ENCODE measurements at places on chromosomes 1 and 21. TPM values are rescaled to one million over a fixed set of nuclear protein-coding genes. Genes with fewer than 3 reads are reported as not detected.

The IVNS1ABP gene
- total RNA-seq: 63.5 TPM

DNA sequence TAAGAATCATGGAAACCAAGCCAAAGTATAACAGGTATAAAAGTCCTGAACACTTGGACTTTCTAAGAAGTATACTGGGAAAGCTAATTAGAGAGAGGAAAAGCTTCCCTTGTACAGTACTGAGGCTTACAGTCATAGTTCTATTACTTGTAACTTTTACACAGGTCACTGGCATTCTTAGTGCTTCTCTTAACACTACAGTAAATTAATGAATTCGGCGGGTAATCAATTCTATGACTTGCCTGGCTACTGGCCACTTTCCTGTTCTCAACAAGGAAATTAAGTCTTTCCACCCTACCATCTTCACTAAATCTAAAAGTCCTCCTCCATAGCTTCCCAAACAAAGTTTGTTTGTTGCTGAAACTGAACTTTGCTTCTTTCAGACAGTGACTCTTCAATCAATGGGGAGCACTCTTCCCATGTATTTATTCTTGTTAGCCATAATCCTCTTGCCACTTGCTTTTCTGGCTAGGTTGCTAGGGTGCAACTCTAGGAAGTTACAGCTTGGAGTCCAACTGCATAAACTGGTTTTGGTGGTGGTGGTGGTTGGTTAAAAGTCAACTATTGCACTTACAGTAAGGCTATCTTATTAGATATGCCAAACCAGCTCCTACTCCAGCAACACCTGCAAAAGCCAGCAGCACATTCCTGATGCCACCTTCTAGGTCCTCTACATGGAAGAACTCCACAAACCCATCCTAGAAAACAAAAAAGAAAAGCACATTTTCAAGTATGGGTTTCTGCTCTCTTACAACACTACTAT, 2.4 kb downstream of the MCL1 start:
- no peak for DNase-seq

DNA sequence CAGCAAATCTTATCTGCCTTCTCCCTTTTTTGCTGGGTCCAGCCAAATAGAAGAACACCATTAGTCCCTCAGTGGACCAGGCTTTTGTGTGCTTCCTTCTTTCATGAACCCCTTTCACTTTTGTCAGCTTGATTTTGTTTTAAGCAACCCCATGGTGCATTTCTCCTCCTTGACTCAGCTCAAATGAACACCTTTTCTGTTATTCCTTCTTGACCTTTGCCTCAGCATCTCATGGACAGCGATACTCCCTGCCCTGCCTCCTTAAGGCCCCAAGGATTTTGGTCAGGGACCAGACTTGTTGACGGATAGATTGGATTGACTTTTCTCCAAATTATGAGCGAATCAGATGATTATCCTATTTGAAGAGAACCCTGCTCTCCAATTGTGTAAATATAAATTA, 356.6 kb upstream of the USP24 start:
- DNase-seq: no peak

DNA sequence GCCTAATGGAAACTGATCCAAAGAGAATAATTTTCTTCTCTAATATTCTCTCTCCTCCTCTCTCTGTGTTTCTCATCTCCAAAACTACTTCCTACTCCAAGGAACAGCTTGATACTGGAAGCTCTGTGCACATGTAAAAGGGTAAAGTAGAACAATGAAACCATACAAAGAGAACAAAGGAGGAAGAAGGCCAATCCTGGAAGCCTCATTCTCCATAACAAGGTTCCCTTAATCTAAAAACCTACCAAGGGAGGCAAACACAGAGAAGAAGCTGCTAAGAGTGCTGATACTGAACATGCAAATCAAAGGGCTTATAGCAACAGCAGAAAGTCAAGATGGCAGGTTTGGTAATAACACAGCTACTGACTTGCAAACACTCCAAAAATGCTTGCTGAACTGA, 44.4 kb downstream of the SIPA1L2 start:
- DNase-seq: no peak

- DNase-seq: no peak
Measured at GRCh38 chr1:221356693-221357092, 385.2 kb downstream of the DUSP10 start.

- DNase-seq: no peak
Measured at GRCh38 chr1:36622741-36623648, 140.3 kb upstream of the CSF3R start.

DNA sequence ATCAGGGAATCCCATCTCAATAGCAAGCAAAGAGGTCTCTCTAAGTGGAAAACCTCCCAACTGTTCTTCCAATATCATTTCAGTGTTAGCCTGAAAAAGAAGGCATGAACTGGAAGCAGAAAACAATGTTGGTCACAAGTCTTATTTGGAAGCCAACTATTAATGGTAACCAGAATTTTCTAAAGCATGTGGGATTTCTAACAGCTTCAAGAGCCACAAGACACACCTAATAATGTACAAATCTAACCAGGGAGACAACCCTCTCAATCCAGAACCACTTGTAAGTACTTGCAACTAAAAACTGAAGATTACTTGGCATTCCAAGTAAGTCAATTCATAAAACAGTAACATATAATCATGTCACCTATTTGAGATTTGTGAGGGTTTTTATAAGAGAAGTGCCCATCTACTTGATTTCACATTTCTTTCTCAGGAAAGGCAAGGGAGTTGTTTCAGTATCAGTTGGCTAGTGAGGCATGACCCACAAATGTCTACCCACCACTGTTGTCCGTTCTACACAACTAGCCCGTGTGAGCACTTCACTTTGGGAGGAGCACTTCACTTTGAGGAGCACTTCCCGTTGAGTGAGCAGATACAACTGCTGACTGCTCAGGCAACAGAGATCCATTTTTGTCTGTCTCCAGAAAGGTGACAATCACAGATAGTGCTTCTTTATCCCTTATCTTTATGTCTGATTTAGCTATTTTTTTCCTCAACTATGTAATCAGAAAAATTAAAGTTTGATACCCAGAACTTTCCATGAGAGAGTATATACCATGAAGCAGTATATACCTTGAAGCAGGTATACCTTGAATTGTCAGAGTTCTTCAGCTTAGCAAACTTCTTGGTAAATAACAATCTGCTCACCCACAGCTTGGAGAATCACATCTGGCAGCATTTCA, 11.1 kb downstream of the STX6 start:
- no peak for DNase-seq

GRCh38 chr1:5917281-5917590, 75.0 kb downstream of the NPHP4 start:
- no peak for DNase-seq

The RSPO1 gene
- total RNA-seq: not detected

DNA sequence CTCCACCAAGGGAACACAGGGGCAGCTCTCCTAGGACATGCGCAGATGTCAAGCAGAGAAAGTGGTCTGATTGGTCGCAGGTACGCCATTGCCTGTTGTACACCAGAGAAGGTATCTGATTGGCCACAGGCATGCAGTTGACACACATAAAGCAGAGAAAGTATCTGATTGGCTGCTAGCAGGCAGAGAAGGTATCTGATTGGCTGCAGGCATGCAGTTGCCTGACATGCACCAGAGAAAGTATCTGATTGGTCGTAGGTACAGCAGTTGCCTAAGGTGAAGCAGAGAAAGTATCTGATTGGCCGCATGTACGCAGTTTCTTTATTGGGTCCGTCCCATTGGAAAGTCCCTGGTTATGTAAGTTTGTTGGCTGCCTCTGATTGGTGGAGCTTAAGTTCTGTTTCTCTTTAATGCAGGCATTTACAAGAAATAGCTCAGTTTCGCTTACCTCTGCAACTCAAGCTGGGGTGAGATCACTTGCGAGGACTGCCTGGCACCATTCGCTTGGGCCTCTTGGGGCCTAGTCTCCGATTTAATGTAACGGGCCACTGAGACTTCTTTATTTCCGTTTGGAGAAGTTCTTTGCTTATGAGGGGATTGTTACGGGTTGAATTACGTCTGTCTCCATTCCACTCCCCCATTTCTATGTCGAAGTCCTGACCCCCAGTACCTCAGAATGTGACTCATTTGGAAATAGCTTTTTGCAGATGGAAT, 74.2 kb downstream of the SIK1 start:
- DNase-seq: no peak

- DNase-seq: peak; percentile 30
Measured at GRCh38 chr1:50774759-50775351, 185.2 kb downstream of the FAF1 start.

DNA sequence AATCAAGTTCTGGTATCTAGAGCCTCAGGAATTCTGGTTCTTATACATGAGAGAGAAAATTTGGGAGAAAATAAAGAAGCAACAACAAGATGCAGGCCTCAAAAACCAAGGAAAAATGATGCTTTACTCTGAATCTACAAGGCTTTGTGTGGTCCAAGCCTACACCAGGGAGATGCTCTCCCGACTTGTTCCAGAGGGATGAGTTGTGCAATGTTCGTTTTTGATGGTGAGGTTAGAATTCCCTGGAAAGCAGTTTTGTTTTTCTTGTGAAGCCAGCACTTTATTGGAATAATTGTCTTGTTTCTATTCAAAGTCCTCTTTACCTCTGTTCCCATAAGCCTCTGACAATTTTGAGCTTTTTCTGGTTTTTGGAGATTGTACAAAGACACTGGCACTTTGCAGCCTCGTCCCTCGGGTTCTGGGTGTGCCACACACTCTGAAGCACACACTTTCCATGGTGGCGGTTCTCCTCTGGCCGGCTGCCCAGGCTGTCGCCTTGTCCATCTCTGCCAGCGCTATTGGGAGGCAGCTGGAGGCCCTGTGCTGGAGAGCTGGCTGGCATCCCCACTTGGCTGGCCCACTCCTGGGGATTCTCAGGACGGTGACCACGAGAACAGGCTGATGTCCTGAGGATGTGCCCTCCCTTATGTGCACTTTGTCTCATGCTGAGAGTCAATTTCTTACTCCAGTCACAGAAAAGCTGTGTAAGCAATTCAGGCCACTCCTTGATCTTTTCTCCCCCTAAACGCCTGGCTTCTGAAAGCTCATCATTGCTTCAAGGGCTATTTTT, 70.2 kb downstream of the EDEM3 start:
- no peak for DNase-seq

GRCh38 chr1:201274616-201275252, 8.6 kb upstream of the PKP1 start:
- no peak for DNase-seq

GRCh38 chr21:42997053-42997452, 22.7 kb downstream of the PKNOX1 start:
- no peak for DNase-seq

DNA sequence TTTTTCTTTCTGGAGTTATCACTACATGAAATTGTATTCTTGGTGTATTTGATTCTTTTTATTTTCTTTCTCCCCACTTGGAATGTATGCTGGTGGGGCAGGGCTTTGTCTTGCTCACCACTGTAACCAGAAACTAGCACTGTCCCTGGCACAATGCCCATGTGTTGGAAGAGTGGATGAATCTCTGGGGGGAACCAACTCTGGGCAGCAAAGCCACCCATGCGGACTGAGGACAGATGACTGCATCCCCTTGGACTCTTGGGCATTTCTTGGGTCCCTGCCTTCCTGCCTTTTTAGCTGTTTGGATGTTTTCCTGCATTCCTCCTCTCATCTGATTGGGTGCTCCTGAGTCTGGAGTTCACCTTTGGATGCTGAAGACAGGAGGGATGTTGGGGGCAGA, 6.1 kb downstream of the CYP4B1 start:
- DNase-seq: no peak

DNA sequence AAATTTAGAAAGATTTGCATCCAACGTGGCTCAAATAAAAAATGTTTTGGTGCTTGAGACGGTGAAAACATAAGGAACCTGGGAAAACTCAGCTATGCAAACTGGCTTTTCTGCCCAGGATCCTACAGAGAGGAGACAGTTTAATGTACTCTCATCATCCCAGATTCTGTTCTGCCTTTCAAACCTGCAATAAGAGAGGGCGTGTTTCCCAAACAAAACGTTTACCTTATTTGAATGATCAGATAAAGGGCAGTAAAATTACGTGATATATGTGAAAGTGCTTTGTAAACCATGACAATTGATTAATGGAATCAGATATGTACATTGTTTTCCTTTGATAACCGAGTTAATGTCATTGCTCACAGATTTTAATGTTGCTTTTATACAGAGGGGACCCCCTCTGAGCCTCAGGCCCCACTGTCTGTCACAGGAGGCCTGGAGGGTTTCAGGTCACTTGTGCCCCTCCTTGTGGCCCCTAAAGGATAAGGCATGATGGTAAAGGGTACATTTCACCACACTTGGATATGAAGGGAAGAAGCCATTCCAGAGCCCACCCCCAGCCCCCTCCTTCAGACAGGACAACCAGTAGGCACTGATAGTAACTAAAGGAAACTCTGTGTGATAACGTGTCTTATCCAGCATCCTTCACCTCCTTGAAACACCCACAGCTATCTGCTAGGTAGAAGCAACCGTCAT, 157.6 kb downstream of the EDEM3 start:
- no peak for DNase-seq

The FCGR2B gene
- not detected for total RNA-seq

- DNase-seq: no peak
Measured at GRCh38 chr1:203405703-203406438, 54.9 kb upstream of the FMOD start.

The ALG6 gene
- total RNA-seq: 27.1 TPM

The ATP1A4 gene
- total RNA-seq: not detected

DNA sequence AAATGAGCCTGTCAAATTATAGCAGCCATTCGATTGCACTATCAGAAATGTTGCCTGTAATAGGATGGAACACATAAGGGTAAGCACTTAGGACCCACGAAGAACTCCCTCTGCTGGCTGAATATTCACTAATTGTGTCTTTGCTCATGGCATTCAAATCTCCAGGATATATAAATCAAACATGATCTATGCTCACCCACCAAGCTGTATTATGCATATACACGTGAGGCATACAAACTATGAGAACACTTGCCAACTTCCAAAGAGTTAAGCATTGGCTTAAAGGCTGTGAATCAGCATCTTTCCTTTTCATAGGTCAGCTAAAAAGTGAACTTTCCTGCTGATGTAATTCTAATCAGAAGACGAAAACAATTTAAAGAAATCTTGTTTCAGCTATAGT, 34.5 kb downstream of the TMPRSS15 start:
- DNase-seq: peak; percentile 48

All from SJCRH30 (cell line).